Renal cortex interstitium (tissue), 15 donors: ENCODE measurements at places on chromosomes 11 and 22.
A peak's percentile ranks its signal among the peaks of the same experiment; 100 is the strongest.

DNA sequence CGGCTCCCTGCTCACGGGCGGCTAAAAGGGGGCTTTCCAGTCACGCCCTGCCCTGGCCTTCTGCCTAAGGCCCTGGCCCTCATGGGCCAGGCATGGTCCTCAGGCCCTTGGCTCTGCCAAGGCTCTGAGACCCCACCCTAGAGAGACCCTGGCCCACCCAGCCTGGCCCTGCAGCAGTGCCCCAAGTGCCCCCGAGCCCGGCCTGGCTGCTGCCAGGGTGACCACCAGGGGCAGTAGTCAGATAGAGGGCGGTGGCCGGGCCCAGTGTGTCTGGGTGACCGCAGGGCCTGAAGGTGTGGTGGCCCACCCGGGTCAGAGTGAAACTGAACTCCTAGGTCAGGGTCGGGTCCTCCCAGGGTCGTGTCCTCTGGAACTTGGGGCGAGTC, 29.4 kb upstream of the CCDC188 start:
- DNase-seq = no peak

GRCh38 chr11:79627281-79627680, 186.5 kb upstream of the TENM4 start:
- peak; percentile 5 for DNase-seq

DNA sequence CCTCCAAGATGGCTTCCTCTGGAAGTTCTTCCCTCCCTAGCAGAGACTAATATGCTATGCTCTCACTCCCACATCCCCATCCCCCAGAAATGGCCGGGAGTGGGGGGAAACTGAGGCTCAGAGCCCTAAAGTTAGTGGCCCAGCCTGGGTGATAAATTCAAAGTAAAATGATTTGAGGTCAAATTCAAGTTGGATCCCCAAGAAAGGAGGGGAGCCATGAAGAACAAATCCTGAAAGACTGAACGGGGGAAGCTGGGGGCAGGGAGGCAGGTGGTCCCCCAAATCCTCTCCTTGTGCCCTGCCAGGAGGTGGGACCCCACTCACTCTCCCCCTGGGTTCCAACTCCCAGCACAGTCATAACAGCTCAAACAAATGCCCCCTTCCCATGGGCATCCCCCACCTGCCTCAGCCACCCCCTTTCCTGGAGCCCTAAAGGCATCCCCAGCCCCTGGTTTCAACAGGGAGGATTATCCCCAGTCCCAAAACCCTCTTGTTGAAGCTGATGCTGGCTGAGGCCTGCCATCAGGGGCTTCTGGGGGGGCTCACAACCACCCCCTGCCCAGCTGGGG, 1.1 kb downstream of the CBX6 start:
- DNase-seq = no peak

DNA sequence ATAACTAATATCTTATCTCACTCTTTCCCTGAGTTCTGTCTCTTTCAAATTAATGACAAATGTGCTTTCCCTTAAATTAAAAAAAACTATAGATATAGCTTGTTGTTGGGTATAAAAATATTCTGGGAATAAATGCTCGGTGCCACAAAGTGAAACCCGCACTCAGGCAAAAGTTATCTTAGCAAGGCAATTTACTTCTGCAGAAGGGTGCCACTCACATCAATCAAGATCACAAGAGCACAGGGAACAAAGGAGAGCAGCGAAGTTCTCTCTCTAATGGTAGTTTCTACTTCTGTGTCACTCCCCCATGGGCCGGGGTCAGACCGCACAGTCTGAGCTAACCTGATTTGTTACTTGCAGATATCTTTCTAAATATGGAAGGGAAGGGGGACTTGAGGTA, 4.7 kb upstream of the OR52N2 start:
- DNase-seq = no peak

GRCh38 chr22:23230348-23231068, 50.2 kb downstream of the BCR start:
- DNase-seq = no peak

GRCh38 chr11:90218606-90219005, 4.2 kb downstream of the CHORDC1 start:
- DNase-seq = no peak

DNA sequence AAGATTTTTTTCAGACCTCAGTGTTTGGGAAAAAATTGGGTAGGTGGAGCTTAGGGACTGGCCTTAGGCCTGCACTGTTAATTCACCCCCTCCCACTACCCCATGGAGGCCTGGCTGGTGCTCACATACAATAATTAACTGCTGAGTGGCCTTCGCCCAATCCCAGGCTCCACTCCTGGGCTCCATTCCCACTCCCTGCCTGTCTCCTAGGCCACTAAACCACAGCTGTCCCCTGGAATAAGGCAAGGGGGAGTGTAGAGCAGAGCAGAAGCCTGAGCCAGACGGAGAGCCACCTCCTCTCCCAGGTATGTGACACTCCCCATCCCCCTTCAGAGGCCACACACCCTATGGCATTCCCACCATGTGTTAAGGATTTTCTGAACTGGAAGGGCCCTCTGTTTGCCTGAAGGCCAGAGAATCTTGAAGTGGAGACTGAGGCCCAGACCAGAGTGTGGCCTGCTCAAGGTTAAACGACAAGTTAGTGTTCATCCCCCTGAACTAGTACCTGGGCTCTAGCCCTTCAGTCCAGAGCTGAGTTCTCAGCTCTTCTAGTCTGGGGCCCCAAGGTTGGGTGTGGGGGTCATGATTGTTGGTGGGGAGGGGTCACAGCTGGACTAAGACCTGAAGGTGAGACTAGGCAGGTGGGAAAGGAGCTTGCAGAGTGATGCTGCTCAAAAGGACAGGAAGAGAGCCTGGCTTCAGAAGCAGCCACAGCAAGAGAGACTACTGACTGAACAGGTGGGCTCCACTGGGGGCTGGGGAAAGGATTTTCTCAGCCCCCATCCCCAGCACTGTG, 2.3 kb upstream of the FOLR1 start:
- no peak for DNase-seq

DNA sequence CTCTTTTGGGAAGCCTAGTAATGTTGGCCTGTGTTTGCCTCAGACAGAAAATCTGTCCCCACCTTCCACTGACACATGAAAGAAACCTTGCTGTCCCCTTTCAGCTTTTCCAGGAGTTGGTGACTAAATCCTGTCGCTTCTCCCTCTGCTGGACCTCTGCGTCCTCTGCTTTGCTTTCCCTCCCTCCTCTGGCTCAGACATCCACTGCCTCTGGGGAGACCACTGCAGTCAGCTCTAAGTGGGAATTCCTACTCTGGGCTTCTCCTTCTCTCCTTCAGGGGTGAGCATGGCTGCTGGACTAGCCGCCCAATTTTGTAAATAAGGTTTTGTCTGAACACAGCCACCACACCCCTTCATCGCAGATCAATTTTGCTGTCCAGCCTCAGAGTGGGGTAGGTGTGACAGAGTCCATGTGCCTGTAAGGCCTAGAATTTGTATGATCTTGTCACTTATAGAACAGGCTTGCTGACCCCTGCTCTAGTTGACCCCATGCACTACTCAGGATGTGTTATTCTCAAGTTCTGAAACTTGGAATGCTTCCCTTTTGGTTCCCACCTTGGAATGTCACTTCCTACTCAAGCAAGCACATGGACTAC, 23.0 kb downstream of the LRRC74B start:
- no peak for DNase-seq

DNA sequence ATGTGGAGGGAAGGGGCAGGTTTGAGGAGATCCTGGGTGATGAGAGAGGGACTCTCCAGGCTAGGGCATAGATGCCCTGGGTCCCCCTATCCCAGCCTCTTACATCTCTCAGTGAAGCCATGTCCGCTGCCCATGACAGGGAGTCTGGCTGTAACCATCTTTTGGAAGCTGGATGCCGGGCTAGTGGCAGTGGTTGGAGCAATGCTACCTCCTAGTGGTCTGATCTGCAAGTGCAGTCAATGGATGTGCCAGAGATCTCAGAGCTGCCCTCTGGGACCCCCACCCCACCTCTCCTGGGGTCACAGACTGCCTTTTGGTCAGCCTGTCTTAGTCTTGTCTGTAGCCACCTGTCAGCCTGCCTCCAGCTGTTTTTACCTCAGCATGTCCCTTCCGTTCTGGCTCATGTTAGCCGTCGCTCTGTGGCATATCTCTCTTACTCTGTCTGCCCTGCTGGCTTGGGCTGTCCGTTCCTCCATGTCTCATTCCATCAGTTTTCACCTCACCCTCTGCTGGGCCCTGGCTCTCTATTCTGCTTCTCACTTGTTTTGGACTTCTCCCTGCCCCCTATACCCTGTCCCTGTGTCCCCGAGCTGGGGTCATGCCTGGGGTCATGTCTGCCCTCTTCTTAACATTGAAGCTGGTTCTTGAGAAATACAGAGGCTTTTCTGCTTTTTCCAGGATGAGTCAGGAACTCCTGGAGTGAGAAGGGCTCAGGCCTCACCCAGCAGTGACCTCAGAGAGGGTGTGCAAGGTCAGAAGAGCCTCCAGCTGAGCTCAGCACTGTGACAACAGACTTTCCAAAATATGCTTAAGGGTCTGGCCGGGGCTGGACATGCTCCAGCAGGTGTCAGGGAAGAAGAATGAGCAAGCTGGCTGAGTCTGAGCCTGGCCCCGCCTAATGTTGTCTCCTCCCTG, 52.0 kb upstream of the THY1 start:
- DNase-seq = peak; percentile 46

DNA sequence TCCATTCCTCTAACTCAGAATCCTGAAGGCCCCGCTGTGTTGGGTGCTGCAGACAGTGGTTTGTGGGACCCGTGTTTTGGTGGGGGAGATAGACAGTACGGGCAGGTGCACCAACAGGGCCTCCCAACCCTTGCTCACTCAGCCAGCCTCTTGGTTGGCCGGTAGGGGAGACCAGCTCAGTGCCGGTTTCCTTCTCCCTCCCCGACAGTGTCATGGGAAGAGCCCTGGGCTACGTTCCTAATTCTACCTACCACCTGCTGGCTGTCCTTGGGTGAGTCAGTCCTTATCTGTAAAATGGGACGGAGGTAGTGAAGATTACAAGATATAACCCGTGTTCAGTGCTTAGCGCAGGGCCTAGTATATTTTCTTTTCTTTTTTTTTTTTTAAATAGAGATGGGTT, 5.9 kb downstream of the TMEM134 start:
- no peak for DNase-seq

- no peak for DNase-seq
Measured at GRCh38 chr11:90434858-90435257, 212.0 kb upstream of the CHORDC1 start.

DNA sequence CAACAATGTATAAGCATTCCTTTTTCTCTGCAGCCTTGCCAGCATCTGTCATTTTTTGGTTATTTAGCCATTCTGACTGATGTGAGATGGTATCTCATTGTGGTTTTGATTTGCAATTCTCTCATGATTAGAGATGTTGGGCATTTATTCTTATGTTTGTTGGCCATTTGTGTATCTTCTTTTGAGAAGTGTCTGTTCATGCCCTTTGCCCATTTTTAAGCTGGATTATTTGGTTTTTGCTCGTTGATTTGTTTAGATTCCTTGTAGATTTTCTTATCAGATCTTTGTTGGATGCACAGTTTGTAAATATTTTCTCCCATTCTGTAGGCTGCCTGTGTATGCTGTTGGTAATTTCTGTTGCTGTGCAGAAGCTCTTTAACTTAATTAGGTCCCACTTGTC, 259.6 kb upstream of the SESN3 start:
- DNase-seq = no peak
